Suppressor macrophage (primary cell): ENCODE measurements at places on chromosomes 4 and X.

DNA sequence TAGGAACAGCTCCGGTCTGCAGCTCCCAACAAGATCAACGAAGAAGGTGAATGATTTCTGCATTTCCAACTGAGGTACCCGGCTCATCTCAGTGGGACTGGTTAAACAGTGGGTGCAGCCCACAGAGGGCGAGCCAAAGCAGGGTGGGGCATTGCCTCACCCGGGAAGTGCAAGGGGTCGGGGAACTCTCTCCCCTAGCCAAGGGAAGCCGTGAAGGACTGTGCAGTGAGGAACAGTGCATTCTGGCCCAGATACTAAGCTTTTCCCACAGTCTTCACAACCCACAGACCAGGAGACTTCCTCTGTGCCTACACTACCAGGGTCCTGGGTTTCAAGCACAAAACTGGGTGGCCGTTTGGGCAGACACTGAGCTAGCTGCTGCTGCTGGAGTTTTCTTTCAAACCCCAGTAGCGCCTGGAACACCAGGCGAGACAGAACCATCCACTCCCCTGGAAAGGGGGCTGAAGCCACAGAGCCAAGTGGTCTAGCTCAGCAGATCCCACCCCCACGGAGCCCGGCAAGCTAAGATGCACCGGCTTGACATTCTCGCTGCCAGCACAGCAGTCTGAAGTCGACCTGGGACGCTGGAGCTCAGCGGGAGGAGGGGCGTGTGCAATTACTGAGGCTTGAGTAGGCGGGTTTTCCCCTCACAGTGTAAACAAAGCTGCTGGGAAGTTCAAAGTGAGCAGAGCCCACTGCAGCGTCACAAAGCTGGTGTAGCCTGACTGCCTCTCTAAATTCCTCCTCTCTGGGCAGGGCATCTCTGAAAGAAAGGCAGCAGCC, 84.6 kb downstream of the THOC2 start:
- DNase-seq: no peak

DNA sequence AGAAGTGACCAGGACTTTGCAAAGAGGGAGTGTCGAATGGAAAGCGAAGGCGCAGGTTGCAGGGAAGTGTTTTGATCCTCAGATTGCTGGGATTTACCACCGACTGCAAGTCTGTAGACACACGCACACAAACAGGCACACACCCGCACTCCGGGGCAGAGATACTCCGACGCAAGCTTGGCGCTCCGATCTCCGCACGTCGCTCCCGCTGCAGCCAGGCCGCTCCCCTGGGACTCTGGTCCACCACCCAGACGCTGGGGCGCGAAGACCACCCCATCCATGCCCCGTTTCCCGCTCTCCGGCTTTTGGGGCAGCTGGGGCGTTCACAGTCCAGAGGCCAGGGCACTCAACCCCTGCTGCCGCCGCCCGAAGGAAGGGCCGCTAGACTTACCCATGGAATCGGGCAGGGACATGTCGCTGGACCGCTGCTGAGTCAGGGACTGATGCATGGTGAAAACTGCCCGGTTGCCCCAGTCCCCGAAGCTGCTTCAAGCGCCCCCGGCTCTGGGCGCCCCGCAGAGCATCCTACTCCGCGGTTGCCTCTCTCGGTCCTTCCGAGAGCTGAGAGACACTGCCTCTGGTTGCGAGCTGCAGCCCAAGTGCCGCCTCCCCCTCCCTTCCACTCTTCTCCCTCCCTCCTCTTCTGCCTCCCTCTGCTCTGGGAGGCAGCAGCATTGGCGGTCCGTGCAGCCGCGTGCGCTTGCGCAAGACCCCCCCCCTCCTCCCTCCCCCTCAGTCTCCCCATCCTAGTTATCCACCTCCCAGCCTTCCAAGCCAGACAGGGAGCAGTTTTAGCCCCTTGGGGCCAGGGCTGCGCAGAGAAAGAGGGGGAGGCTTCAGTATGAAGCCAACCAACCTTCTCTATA, at the start of gene TMEM255A:
TMEM255A (minus strand) TSS at position 601 of the 866 bp plus-strand sequence; CDS start at position 449, 152 bp downstream.
- no peak for DNase-seq

GRCh38 chr4:182877326-182877883, 39.8 kb downstream of the DCTD start:
- no peak for DNase-seq

DNA sequence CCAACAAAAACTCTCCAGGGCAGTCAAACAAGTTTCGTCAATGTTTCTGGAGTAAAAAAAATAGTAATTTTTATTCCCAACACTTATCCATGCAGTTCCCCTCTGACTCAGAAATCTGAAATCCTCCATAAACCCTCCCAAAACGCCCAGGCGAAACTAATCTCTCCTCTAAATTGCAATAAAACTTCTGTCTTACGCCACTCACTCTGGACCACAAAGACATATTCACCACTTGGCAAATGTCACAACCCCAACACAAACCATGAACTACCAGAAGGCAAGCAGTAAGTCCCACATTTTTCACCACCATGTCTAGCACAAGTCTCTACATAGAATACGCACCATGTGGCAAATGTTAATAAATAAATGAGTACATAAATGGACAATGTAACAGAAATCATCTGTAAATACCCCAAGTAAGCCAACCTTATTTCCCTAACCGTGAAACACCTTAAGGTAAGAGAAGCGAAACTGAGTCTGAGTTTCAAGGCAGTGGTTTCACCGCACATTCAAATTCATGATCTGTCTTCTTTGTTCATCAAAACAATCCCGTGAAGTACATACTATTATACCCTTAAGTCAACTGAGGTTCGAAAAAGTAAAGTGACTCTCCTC, 1.6 kb downstream of the PAPSS1 start:
- DNase-seq: peak; percentile 71

- DNase-seq: peak; percentile 67
These were observed 39.6 kb downstream of the TMEM164 start for GRCh38 chrX:110042496-110042895.

DNA sequence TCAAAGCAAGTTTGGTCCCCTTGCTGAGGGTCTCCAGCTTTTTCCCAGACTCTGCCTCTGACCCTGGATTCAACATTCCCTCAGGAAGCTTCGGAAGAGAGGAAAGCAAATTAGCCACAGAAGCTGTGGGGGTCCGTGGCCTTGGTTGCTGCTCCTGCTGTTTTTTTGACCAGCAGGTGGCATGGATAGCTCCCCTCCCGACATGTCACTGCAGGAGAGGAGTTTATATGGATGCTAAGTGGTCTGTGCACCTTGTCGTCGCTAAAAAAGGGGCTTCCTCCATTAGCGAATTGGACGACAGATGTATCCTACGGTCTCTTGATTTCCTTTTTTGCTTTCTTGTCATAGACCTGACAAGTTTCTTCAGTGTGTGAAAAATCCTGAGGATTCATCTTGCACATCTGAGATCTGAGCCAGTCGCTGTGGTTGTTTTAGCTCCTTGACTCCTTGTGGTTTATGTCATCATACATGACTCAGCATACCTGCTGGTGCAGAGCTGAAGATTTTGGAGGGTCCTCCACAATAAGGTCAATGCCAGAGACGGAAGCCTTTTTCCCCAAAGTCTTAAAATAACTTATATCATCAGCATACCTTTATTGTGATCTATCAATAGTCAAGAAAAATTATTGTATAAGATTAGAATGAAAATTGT, 70.2 kb downstream of the CD38 start:
- DNase-seq: no peak

GRCh38 chrX:148290931-148291330, 209.5 kb upstream of the AFF2 start:
- DNase-seq: peak; percentile 50

GRCh38 chr4:169383724-169384123, 113.0 kb upstream of the SH3RF1 start:
- DNase-seq: no peak

DNA sequence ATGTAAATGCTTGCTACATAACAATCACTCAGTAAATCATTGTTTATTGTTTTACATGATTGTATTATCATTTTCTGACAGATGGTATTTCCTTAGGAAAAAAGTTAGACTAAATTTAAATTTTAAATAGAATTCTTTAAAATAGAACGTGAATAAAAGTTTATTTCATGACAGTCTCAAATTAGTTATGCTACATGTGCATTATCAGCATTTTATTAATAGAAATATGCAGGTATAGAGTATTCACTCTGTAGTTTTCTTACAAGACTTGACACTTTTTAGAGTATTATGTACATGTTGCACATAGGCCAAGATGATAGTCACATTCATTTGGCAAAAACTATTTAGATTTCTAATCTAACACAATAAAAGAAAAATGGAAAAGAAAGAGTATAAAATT, 213.3 kb upstream of the SPRY1 start:
- no peak for DNase-seq

GRCh38 chr4:2900741-2901140, 57.1 kb downstream of the ADD1 start:
- no peak for DNase-seq

GRCh38 chr4:173413036-173413435, 14.1 kb upstream of the SCRG1 start:
- DNase-seq: peak; percentile 43

DNA sequence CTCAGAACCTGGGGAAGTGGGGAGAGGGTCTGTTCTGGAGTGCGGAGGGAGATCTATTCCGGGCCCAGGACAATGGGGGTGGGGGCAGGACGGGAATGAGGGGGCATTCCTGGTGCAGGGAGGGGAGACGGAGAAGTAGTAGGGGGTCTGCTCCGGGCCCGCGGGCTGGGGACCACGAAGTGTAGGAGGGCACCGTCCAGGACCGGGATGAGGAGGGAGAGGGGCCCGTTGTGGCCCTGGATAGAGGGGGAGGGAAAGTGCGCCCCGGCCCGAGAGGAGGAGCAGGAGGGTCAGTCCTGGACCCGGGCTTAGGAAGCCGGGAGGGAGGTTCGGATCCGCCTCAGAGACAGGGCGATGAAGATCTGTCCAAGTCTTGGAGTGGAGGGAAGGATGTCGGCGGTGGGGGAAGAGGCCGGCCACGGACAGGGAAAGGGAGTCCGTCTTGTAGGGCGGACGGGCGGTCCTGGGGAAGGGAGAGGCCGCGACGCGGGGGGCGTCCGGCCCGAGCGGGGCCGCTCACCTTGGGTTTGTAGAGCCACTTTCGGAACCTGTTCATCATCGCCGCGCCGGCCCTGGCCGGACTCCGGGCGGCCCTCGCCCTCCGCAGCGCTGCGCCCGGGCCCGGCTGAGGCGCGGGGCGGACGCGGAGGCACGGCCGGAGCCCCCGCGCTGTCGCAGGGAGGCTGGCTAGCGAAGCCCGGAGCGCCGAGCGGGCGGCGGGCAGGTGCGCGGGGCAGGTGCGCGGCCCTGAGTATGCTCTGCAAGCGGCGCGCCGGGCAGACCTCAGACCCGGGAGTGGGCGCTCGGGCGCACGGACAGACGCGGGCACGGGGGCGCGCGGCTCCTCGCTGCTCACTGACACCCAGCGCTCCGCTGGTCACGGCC, at the start of gene ZFYVE28:
ZFYVE28 (minus strand) TSS at position 881 of the 885 bp plus-strand sequence; CDS start at position 559, 322 bp downstream.
- DNase-seq: peak; percentile 14

DNA sequence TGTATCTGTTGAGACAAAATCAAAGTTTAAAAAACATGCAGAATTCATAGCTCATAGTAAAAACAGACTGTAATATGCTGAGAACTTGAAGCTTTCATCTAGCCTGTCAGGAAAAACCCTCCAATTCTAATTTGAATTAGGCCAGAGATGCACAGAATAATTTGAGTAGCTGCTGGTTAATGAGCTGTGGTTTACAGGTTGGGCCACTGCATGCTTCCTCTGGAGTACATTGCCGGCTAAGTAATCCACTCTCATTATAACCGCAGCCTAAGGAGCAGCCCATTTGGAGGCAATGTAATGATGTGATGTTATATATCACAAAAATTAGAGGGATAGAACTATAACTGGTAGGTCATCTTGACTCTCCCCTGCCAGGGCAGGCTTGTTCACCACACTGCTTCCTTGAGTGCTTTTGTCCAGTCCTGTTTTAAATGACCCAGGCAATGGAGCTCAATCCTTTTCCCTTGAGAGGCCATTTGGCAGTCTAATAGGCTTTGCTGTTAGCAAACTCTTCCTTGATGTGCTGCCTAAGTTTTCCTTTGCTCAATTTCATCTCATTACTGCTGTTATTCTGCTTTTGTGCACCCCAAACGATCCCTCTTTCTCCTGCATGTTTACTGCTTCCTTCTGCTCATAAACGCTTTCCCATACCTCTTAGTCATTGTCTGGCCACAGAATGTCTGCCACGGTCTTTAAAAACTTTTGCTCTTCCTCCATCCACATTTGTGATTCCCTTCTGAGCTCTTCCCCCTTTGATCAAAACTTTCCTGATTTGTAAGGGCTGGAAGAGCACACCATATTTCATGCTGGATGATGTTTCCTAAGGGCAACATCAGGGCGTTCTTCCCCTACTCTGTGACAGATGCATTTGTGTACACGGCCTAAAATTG, 230.9 kb downstream of the C4orf33 start:
- DNase-seq: peak; percentile 32

DNA sequence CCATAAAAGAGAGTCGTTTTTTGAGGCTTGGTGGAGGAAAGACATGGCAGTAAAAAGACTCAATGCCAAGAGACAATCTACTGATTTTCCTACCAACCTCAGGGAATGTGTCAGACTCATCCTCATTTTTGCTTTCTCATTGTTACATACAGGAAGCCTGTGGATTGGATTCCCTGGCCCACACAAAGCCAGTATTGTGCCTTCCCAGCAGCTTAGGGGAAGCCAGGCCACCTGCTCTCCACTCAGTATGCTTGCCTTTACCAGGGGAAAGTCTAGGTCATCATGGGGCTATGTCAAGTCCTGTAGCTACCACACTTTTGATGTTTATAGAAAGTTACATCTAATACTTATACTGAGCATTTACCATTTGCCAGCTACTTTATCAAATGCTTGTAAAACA, 11.0 kb downstream of the BMX start:
- no peak for DNase-seq

DNA sequence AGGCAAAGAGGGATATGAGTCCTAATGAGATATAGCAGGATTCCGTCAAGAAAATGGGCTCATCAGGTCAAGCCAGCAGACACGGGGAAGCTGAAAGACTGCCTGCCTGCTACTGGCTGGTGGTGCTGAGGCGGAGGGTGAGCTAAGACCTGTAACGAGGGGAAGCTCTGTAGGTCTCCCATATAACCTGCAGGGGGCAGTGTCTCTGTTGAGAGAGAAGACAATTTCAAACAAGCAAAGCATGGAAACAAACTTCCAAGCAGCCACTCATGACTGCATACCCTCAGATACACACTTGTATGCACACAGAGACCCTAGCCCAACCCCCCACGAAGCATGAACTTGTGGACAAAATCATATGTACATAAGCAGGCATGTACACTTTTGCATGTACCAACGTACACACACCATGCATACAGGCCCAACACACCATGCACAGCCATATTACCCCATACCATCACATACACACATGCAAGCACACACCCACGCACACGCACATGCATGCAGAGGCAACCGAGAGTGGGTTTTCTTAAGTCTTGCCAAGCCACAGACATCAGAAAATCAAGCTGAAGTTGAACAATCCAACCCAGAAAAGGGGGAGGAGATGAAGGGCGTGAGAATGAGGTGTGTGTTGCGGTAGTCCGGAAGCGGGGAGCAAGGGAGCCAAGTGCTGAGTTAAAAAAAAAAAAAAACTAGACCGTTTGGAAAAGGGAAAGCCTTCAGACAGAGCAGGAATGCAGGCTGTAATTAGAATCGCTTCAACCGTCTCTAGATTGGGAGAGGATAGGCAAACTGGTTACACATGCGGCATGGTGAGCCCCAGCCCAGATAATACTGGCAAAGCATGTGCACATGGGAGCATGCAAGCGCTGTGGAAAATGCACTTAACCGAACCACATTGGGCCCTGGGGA, 71.0 kb downstream of the PJA1 start:
- DNase-seq: peak; percentile 74
